ENCODE measurements at places on chromosomes 5 and 9. TPM values are rescaled to one million over a fixed set of nuclear protein-coding genes. Genes with fewer than 3 reads are reported as not detected.

- DNase-seq: no peak
Measured at GRCh38 chr5:52693280-52693679, 94.4 kb upstream of the ITGA1 start.

GRCh38 chr9:130215341-130216119 lies 43.3 kb downstream of the NCS1 start:
- no peak for DNase-seq

GRCh38 chr5:68739752-68740151 lies 354.1 kb upstream of the SLC30A5 start:
- DNase-seq: peak; percentile 24

GRCh38 chr5:113378959-113379541 lies 55.7 kb downstream of the TSSK1B start:
- DNase-seq: peak; percentile 56

GRCh38 chr5:37506241-37506640 lies 127.1 kb downstream of the WDR70 start:
- no peak for DNase-seq

DNA sequence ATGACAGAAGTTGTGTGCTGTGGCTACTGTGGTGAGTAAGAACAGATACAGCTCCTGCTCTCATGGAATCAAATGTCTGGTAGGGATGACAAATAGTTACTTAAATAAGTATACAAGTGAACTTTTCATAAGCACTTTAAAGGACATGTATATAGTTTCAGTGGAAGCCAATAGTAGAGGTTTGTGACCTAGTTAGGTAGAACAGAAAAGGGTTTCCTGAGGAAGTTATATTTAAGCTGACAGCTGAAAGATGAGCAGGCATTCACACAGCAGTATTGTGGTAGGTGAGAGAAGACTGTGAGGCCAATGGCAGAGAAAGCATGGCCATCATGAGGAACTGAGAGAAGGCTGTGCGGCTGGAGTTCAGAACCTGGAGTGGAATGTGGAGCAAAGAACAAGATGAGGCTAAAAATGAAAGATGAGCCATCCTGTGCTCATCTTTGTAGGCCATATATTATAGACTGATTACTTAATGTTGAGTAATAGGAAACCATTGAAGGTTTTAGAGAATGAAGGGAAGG lies 15.4 kb downstream of the FAM174A start:
- DNase-seq: no peak

DNA sequence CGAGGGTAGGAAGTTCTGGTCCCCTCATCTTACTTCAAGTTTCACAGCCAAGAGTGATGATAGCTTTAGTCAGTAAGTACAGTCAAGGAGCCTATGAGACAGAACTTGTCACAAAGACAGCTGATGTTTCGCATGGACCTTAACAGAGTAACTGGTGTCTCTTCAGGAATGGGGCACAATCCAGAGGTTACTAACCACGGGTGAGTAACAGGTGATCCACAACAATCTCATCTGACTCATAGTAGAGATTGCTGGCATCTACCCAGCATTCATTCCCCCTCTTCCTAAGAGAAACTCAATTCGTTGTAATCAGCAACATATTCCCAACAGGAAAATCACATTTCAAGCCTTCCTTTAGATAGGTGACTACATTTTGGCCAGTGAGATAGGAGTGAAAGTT lies 126.7 kb downstream of the SNX18 start:
- DNase-seq: no peak

DNA sequence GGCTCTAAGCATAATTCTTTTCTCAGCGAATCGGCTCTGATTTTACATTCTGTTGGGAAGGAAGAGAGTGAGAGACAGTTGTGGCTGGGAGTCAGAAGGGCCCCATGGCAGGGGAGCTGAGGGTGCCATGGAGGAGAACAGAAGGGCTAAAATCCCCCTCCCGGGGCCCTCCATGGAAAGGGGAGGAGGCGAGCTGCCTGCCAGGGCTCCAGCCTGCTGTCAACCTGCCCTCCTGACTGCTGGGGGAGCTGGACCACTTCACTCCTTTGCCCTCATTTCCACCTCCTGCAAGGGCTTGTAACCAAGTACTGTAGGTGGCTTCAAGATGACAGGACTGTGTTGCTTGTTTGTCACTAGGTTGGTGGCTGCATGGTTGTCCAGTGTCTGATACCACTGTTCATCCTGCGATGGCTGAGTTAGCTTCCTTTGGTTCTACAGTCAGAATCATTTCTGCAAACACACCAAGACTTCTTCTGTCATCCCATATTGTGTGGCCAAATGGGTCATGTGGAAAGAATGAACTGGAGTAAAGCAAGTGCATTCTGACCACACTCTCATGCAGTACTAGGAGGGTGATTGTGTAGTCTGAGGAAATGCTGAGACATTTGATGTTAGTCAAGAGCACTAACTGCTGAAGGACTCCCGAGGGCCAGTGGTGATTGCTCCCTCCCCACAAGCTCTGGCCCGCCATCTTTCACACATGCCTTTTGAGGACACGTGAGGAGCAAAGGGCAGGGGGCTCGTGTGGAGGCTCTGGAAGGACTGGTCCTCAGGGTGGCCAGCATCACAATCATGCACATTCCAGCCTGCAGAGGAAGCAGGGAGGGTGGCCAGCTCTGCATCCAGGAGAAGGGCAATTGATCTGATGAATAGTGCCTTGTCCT lies 307.2 kb downstream of the GADD45G start:
- no peak for DNase-seq

GRCh38 chr9:126626127-126626925 lies 12.6 kb downstream of the LMX1B start:
- DNase-seq: peak; percentile 32

DNA sequence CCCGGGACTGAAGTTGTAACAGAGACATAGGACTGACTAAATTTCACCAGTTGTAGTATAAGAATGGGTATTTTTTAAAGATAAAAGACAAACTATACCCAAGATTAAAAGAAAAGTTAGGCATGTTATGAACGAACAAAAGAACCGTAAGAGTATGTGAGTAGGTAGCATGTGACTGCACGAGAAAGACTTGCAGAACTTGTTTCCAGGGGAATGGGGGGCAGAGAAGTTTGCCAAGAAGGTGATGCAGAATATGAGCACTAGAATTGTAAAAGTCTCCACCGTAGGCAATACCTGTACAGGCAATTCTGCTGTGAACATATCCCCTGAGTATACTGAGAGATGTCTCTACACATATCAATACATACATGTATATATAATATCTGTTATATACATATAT lies 614.7 kb downstream of the PRELID2 start:
- DNase-seq: no peak

DNA sequence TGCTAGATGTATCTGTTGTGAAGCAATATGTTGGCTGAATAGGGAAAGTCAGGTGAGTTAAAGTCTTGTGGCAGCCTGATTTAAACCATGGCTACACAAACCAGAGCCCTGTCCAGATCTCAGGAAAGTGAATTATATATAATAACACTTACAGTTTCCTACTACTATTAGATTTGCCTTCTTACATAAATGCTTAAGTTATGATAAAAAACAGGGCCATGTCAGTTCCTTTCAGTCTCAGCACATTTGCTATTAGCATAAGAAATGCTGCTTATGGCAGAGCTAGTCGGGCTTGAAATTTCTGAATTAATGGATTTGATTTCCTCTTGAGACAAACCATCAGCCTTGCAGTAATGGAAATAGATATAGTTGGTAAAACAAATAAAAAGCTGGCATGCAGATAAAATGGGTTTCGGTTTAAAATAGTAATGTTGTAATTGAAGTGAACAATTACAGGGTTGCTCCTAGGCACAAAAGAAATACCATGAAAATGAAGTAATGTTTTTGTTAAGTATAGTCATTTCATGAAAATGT lies 664.2 kb upstream of the ZNF608 start:
- no peak for DNase-seq

DNA sequence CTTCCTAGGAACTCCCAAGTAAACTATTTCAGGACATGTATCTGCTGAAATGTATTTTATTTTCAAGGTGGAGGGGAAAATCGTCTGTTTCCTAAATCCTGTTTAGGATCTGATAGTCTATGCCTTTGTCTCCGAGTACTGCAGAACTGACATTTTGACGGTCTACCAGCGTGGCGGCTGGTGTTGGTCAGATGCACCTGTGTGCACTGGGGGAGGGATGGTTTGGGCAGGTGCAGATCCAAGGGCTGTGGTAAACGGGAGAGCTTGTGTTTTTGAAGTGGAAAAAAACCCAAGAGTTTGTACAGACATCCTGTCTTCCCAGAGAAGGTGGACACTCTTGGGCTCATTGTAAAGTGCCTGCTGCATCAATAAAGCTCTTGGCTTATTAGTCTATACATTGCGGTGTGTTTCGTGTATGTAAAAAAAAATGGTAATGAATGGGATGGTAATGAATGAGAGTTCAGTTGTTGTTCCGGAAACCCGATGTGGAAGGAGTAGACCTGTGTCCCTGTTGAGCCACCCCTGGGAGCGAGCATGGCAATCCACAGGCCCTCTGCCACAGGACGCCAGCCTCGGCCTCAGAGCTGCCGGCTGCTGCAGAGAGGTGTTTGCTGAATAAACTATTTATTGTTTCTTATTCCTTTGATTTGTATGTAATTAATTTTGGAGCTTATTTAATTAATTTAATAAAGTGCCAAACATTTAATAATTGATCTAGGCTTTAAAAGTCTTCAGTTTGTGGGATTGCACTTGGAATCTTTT lies 15.3 kb downstream of the ARPC5L start:
- DNase-seq: no peak

GRCh38 chr5:33684496-33685159 lies 207.2 kb downstream of the ADAMTS12 start:
- no peak for DNase-seq

GRCh38 chr9:101629636-101630035 lies 34.9 kb upstream of the PPP3R2 start:
- DNase-seq: no peak

- no peak for DNase-seq
Measured at GRCh38 chr9:134858051-134858841, 22.4 kb upstream of the FCN2 start.

- DNase-seq: no peak
Measured at GRCh38 chr5:59149271-59149670, 566.4 kb downstream of the RAB3C start.

- no peak for DNase-seq
Measured at GRCh38 chr5:68551436-68551835, 335.9 kb downstream of the PIK3R1 start.

DNA sequence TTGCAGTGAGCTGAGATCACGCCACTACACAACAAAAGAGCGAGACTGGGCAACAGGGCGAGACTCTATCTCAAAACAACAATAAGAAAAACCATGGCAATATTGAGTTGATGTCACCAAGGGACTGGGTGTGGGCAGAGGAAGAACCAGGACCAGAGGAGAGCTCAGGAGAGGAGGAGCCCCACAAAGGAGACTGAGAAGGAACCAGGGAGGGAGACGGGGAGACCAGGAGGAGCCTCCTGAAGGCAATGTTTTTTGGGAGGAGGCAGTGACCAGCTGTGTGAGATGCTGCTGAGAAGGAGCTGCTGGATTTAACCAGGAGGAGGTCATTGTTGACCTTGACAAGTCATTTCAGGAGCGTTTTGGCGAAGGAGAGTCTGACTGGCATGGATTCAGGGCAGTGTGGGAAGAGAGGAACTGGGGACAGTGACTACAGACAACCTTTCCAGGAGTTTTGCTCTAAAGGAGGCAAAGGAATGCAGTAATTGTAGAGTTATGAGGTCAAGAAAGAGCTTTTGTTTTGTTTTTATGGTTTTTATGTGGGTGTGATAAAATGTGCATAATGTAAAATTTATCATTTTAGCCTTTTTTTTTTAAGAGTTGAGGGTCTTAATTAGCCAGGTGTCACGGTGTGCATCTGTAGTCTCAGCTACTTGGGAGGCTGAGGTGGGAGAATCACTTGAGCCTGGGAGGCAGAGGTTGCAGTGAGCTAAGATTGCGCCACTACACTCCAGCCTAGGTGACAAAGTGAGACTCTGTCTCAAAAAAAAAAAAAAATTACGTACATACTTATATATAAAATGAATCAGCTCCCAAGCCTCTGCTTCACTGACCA lies 17.9 kb downstream of the TRUB2 start:
- DNase-seq: no peak

DNA sequence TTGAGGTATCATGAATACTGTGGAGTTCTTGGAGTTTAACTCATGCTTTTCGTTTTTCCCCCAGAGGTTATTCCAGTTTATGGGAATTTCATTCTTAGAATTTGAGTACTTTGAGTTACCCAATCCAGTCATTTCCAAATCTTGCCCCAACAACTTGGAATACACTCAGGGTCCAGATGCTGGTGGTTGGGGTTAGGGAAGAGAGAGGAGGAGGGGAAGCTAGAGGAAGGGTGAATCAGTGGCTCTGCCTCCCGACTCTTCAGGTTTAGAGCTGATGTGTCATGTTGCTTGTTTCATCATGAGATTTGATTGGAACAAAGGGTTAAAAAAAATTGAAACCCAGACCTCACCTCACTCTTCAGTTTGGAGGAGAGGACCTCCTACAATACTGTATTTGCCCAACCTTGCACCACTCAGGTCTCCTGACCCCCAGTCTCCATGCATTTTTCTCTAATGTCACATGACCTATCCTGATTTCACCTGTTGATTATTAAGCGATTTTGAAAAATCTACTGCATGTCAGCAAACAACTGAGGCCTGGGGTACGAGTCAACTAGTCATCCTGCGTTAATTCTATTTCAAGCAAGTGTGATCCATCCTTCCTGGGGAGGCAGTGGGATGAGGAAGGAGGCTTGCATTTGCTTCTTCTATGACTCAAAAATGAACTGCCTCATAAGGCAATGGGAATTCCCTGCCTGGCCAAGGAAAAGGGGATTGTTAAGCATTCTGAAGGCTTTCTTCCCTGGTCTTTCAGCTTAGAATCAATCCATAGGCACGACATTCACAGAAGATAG lies 6.2 kb upstream of the SLC1A3 start:
- DNase-seq: no peak

The LOX gene
- not detected for total RNA-seq

The OR1Q1 gene
- not detected for total RNA-seq

The OTULINL gene
- 0.80 TPM for total RNA-seq

The ARID3C gene
- total RNA-seq: not detected

The C5orf22 gene
- 28.9 TPM for total RNA-seq

The ABCA1 gene
- total RNA-seq: 22.8 TPM

The ANKRD18B gene
- total RNA-seq: not detected

The ZNF483 gene
- 3.0 TPM for total RNA-seq

The TAF1L gene
- total RNA-seq: not detected

The BNC2 gene
- total RNA-seq: not detected

The OR1J1 gene
- total RNA-seq: not detected

The TAS2R1 gene
- not detected for total RNA-seq

Data from B cell (primary cell).